ENCODE measurements at places on chromosomes 2 and 18. TPM values are rescaled to one million over a fixed set of nuclear protein-coding genes. Genes with fewer than 3 reads are reported as not detected.

DNA sequence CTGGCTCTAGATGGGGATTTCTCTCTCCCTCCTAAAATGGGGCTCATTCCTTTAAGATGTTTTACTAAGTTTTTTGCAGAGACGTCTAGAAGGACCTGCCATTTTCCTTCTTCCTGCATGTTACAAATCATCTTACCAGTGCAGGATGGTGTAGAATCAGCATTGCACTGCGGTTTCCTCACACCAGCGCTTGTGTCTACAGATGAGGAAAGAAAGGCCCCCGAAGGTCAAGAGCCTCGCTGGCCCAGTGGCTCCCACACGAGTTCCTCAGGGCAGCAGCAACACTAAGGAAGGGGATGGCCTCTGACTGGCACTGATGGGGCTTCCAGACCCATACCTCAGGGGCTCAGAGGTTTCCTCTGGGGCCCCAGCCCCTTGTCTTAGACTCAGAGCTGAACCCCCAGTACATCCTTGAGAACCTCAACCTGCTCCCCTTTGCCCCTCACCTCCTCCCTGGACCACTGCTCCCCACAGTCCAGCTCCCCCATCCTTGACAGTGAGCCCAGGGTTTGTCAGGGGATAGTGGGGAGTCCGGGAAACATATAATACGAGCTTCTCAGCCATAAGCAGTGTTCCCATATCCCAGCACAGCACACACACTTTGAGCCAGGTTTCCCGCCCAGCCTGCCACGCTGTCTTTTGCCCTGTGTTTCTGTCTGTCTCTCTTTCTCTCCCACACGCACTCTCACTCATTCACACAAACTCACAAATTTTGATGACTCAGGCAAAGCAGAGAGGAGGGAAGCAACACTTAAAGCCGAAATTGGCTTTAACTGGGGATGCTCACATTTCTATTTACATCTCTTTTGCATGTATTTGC lies 29.4 kb downstream of the ZFP36L2 start:
- DNase-seq: no peak
- H3K36me3 ChIP-seq: no peaks in the 10 kb centered on the region
- peak overlapping the region; percentile 8 for H3K4me3 ChIP-seq
- H3K4me1 ChIP-seq: peaks cover 39% of the 10 kb centered on the region
- peak overlapping the region; percentile 67 for H3K27ac ChIP-seq

- H3K27ac ChIP-seq: no peak overlapping the region
- H3K36me3 ChIP-seq: no peaks in the 10 kb centered on the region
- DNase-seq: no peak
- peaks cover 4% of the 10 kb centered on the region for H3K4me1 ChIP-seq
- H3K27me3 ChIP-seq: peaks cover 7% of the 10 kb centered on the region
Measured at GRCh38 chr2:48399828-48400552, 130.0 kb upstream of the STON1 start.

DNA sequence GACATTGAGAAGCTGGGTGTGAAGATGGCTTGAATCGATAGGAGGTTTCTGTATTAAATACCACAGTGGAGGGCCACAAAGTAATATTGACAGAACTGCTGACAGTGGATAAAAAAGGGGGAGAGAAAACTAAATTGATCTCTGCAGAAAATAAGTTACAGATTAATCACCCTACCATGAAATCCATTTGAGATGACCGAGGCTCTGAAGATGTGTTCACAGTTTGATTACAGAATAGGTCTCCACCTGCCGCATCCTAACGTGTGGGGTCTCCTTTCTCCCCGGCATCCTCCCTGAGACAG lies 165.6 kb downstream of the EIPR1 start:
- H3K4me1 ChIP-seq: no peaks in the 10 kb centered on the region
- H3K4me3 ChIP-seq: no peak overlapping the region
- no peak overlapping the region for H3K27ac ChIP-seq
- DNase-seq: no peak
- H3K36me3 ChIP-seq: peaks cover 40% of the 10 kb centered on the region
- no peaks in the 10 kb centered on the region for H3K27me3 ChIP-seq

- H3K27me3 ChIP-seq: no peaks in the 10 kb centered on the region
- H3K4me1 ChIP-seq: no peaks in the 10 kb centered on the region
- DNase-seq: no peak
- no peaks in the 10 kb centered on the region for H3K36me3 ChIP-seq
- H3K4me3 ChIP-seq: no peak overlapping the region
Measured at GRCh38 chr18:39675906-39676305, 2110.3 kb upstream of the CELF4 start.

GRCh38 chr18:11163665-11164064 lies 14.3 kb upstream of the PIEZO2 start:
- no peak overlapping the region for H3K4me3 ChIP-seq
- H3K27me3 ChIP-seq: peaks cover 10% of the 10 kb centered on the region
- H3K4me1 ChIP-seq: no peaks in the 10 kb centered on the region
- no peak for DNase-seq
- no peak overlapping the region for H3K27ac ChIP-seq
- H3K36me3 ChIP-seq: no peaks in the 10 kb centered on the region

- no peak for DNase-seq
- H3K27ac ChIP-seq: no peak overlapping the region
- peaks cover 43% of the 10 kb centered on the region for H3K4me1 ChIP-seq
- H3K36me3 ChIP-seq: peaks cover 40% of the 10 kb centered on the region
Measured at GRCh38 chr2:42246562-42246961, 77.4 kb downstream of the EML4 start.

GRCh38 chr2:153595939-153596338 lies 117.4 kb upstream of the RPRM start:
- H3K4me1 ChIP-seq: no peaks in the 10 kb centered on the region
- H3K27ac ChIP-seq: no peak overlapping the region
- no peak for DNase-seq
- H3K36me3 ChIP-seq: no peaks in the 10 kb centered on the region
- no peaks in the 10 kb centered on the region for H3K27me3 ChIP-seq
- H3K4me3 ChIP-seq: no peak overlapping the region

Gene EFR3B
- 0.07 TPM for total RNA-seq

Gene RFTN2
- not detected for total RNA-seq

Gene GALR1
- total RNA-seq: not detected

Data from activated B cell treated with CpG ODN at 0.5 μM for 24 hours (primary cell).